ENCODE measurements at places on chromosomes 16 and 17. TPM values are rescaled to one million over a fixed set of nuclear protein-coding genes. Genes with fewer than 3 reads are reported as not detected.

- no peak for DNase-seq
Measured at GRCh38 chr16:24729951-24730815, 732 bp downstream of the TNRC6A start.

- DNase-seq = no peak
Measured at GRCh38 chr16:68987734-68988457, 117.6 kb upstream of the HAS3 start.

DNA sequence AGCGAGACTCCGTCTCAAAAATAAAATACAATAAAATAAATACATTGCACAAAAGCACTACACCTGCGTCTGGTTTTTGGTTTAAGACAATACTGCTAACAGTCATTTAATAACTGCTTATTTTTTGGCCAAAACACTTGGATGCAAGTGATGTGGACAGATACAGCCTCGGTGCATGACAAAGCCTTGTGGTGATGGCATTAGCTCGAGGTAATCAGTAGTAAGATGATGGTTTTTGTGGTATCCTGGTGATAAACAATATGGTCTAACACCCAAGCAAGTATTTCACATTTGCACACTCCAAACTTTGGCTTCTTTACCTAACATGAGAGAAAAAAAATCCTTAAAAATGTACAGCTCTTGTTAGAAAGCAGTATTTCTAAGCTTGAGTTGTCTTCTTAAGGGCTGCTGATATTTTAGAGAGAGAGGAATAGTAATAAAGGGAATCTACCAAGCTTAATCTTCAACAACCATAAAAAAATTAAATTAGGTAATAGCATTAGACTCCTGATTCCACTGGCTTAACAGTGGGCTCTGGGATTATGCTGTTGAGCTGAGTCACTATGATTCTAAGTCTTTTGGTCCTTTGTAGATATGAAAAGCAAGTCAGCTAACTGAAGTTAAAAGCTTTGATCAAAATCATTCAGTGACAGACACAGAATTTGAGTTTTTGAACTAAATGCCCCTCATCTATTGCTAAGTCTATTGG lies 111.1 kb downstream of the VPS53 start:
- DNase-seq = no peak

- DNase-seq = peak; percentile 28
Measured at GRCh38 chr16:28925386-28926228, 569 bp upstream of the RABEP2 start.

- DNase-seq = no peak
Measured at GRCh38 chr17:47848198-47848513, 2.8 kb downstream of the SP6 start.

Gene G6PC1
- not detected for total RNA-seq

All from kidney epithelial cell (primary cell).